Parietal lobe (tissue), 2 donors: ENCODE measurements at places on chromosomes 4 and X. TPM values are rescaled to one million over a fixed set of nuclear protein-coding genes. Genes with fewer than 3 reads are reported as not detected.

The ODAPH gene
- not detected for total RNA-seq

The NXF2B gene
- total RNA-seq, result 0.31 TPM

The PNMA3 gene
- total RNA-seq, result 15.0 TPM

The IL13RA1 gene
- 2.5 TPM for total RNA-seq

The ZNF81 gene
- 25.0 TPM for total RNA-seq

The DCAF16 gene
- total RNA-seq, result 51.6 TPM

The DYNLT3 gene
- 20.7 TPM for total RNA-seq

The HTN3 gene
- total RNA-seq, result not detected
